ENCODE measurements at places on chromosomes 5 and 9.

DNA sequence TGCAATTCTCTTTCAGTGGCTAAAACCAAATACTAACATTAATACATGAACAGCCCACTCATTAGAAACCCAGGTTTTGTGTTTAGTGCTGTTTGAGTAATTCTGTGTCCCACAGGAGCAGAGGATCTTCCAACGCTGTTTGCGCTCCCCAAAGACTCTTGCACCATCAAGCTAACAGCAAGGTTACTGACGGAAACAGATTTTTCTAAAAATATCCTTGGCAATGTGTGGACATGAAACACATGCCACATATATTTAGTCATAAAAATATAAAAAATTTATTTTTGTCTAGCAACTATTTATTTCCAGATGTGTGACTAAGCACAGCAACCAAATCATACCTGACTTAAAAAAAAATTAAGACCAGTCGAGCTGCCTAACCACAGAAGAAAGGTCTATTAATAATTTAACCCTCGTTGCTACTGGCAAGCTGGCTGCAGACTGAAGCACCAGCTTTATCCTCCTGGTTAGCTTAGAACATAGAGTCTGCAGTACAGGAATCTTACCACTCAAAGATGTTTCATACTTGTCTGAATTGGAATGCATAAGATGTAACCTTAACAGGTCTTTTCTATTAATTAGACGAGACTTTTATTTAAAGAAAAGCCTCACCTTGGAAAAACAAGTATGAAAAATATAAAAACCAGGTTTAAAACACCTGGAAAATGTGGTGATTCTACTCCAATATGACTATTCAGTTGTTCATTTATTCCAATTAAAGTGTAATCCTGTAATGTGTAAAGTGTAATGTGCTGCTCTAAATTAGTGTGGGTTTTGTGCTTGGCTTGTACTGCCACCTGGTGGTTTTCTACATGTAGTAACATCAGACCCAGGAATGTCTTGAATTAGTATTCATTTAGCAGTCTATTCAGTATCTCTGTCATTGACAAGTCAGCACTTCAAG is 272.5 kb downstream of the EPB41L4A start:
- peak; percentile 86 for ATAC-seq

- no peak for ATAC-seq
Observed at GRCh38 chr5:135695656-135696313, 117.0 kb upstream of the CXCL14 start.

- peak; percentile 92 for ATAC-seq
Observed at GRCh38 chr5:116766470-116766947, 191.9 kb upstream of the SEMA6A start.

DNA sequence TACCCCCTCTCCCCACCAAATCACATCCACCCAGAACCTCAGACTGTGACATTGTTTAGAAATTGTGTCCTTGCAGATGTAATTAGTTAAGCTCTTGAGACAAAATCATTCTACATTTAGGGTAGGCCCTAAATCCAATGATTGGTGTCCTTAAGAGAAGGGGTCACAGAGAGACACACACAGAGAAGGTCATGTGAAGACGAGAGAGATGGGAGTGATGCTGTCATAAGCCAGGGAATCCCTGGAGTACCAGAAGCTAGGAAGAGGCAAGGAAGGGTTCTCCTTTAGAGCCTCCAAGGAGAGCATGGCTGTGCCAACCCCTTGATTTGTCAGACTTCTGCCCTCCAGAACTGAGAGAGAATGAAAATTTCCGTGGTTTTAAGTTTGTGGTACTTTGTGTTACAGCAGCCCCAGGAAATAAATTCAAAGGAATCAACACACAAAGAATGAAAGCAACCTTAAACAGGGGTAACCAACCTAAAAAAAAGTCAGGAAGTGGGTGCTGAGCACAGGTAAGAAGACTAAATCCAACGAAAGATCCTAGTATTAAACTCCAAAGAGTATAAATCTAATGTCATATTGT is 33.6 kb downstream of the TIMD4 start:
- no peak for ATAC-seq

DNA sequence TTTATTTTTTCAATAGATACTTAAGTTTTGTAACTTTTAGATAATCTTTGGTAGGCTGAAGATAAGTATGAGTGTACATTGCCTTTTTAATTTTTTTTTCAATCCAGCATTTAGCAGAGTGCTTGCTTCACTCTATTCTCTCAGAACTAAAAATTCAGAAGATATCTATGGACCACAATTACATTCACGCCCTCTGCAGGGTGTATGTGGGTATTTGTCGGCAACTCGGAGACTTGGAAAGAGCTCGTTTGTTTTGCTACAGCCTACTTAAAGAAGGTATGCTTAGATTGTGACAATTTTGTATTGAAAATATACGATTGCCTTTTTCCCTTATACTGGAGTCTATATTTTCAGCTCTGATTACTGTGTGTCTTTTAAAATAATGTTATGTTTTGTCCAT is 43.8 kb downstream of the ICE1 start:
- ATAC-seq: no peak

DNA sequence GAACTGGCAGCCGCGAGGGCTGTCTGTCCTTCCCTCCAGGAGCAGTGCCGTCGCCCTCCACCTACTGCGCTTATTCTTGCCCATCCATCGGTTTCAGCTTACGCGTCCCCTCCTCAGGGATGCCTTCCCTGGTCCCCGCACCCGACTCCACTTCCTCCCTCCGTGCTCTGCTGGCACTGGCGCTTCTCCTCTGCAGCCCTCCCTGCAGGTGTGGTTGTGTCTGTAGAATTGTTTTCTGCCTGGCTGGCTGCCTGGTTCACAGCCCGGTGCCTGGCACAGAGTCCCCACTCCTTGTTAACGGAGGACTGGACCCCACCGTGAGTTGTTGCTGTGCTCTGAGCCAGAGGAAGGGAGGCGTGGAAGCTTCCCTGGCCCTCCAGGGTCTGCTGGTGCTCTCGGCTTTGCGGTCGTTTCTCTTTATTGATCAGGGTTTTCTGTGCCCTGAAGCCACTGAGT is 5.7 kb downstream of the NTMT1 start:
- ATAC-seq: no peak

- ATAC-seq: no peak
Observed at GRCh38 chr9:136513191-136513590, 30.4 kb upstream of the SEC16A start.

DNA sequence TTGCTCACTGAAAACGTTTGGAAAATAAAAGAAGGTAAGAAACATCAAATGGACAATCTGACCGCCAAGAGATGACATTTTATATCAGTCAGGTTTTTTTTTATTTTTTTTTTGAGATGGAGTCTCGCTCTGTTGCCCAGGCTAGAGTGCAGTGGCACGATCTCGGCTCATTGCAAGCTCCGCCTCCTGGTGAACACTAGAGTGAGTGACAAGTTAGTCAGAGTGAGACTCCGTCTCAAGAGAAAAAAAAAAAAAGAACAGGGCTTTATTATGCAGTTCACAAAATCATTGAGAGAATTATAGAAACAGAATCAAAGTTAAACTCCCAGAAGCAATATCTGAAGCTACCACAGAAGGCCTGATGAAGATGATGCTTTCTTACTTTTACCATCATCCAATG is 70.1 kb downstream of the DTWD2 start:
- ATAC-seq: no peak

DNA sequence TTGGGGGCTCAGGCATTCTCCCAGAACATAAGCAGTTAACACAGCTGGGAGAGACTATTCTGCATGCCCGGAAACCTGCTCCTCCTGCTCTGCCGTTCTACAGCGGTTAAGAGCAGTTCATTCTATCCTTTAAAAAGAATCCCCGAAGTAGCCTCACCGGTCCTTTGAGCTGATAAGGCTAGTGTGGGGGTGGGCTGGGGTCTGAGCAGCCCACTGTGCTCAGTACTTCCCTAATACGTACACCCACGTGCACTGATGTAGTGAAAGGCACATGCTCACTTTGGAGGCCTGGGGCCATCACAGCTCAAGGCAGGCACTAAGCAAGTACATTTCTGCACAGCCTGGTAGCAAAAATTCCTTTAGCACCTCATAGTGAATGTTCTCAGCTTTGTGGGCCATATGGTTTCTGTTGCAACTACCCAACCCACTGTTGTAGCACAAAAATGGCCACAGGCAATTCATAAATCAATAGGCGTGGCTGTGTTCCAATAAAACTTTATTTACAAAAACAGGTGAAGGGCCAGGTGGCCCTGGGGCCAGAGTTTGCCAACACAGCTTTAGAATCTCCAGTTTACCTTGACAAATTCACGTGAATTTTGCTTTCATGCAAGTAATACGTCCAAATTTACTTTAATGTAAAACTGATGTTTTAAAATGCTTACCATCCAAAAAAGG is 136.4 kb downstream of the ZNF354C start:
- no peak for ATAC-seq

DNA sequence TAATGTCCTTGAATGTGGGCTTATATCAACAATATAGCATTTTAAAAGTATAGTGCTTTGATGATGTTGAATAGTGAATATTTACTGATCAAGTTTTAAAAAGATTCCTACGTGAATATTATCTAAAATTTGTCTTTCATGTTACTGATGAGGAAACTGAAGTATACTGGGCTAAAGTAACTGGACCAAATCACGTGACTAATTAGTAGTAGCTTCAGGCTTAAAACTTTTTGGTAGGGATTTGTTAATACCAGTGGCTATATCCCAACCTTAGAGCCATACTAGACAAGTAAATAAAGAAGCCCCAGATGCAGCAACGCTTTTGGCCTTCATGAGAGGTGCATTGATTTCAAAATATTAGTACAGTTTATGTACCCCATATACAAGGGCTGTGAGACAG is 152.1 kb upstream of the EDIL3 start:
- ATAC-seq: no peak

DNA sequence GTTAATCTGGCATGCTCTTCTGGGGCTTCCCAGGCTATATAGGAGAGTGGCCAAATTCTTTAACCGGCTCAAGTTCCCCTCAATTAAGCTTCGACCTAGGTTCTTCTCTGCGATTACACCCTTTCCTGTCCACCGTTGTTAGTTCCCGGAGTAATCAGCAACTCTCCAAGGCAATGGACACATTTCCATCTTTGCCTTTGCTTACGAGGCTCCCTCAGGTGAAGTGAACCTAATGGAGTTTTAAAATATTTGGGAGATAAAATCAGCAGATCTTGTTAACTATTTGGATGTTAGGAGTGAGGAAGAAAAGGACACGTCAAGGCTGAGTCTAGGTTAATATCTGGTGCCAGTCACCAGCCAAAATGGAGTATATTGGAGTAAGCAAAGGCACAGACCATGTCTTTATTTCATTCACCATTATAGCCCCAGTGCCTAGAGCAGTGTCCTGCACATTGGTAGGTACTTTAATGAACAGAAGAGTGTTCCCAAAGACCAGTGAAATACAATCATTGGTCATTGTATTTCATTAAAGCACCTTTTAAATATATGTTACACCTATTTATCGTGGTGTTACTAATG is 515 bp downstream of the UTP15 start:
- ATAC-seq: no peak

DNA sequence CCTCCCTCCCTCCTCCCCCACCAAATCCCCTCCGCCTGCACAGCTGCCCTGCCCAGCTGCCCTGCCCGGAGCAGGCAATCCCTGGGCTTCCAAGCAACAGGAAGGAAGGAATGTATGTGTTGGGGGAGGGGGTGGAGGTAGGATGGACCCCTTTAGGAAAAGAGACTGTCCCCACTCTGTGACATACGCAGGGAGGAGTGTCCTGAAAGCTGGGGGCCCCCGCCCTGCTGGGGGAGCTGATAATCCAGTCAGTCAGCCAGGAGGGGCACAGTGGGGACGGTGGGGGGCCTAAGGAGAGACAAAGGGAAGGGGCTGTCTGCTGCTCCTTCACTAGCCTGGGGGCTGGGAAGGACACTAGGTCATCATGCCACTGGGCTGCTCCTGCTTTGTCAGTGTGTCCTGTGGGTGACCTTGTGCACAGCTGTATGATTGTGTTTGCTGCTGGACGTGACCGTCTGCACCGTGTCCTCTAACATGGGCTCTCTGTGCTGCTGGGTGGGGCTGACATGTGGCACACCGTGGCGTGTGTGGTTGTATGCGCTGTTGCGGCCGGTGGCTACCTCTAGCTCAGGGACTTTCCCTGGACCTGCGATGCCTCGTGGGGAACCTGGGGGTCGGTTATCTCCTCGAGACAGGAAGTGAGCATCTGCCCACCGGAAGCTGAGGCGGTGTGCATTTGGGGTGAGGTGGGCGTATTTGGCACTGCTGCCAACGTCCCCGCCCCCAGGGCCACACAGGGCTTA is 3.0 kb downstream of the N4BP3 start:
- ATAC-seq: no peak
